ENCODE measurements at places on chromosomes 4 and X.

DNA sequence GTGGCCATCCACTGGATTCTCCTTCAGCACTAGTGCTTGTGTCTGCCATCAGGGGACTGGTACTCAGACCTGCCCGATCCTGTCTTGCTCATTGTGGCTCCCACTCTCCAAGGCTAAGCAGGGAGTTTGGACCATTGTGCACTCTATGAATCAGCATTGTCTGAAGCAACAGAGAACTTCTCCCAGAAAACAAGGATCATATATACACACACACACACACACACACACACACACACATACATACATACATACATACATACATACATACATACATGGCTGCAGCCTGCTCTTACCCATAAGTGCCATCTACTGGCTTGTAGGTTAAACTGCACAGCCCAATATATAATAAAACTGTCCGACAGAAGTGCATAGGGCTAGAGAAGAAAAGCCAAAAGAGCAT, 345.3 kb upstream of the LCORL start:
- peak; percentile 55 for DNase-seq

DNA sequence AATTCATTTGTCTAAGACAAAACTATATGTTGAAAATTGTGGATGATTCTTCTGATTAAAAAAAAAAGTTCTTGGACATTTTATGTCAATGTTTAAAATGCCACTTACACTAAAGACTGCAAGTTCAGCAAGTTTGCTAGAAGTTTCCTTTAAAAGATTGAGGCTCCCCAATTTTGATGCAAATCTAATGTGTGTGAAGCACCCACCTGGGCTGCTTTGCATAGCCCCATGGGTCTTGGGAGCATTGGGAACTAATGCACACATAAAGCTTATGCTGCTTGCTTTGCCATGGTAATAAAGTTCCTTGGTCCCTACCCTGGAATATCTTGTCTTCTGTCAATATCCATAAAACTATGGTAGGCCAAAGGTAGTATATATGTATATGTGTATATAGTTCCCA, 725.9 kb upstream of the GRID2 start:
- no peak for DNase-seq

- DNase-seq = no peak
Measured at GRCh38 chrX:30812326-30812725, 76.7 kb downstream of the TAB3 start.

GRCh38 chrX:29662759-29663503, 552.4 kb upstream of the MAGEB2 start:
- DNase-seq = no peak

DNA sequence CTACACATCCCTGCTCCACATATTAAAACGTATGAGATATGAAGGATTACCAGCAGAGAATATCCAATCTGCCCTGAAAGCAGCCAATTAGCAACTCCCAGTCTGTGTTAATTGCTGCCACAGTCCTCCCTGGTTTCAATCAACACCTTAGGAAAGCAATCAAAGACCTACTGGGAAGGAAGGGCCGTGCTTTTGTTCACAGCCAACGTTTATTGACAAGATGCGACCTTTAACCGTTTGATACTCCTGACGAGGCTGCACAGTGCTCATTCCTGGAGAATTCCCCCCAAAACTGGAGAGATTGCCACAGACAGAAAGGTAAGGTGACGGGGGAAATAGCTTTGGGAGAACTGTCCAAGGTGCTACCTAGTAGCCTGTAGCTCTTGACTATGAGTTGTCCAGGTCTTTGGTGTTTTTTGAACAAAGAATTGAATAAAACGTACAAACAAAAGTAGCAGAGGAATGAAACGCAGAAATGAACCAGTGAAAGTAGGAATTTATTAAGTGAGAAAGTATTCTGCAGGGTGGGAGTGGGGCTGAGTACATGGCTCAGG, 596.5 kb downstream of the NLGN4X start:
- no peak for DNase-seq

GRCh38 chr4:163662768-163663167, 168.3 kb downstream of the TMA16 start:
- no peak for DNase-seq

DNA sequence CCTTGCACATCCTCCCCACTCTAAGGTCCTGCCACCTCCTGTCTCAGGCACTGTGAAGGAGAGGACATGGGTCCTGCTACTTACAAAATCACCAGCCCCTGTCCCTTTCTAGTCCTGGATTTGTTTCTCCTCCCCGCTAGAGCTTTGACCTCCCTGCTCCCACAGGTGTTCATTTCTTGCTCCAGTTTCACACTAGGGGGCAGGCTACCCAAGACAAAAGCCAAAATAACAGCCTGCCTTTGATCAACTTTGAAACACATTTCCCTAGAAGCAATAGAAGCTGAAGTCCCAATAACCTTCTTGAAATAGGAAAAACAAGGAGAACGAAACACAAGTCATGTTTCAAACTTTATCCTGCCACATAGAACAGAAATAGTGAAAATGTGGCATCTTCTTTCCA, 164.4 kb downstream of the QDPR start:
- DNase-seq = peak; percentile 2

- no peak for DNase-seq
Measured at GRCh38 chr4:20181926-20182325, 69.8 kb upstream of the SLIT2 start.

- peak; percentile 59 for DNase-seq
Measured at GRCh38 chr4:140753329-140753728, 2.9 kb downstream of the TBC1D9 start.

DNA sequence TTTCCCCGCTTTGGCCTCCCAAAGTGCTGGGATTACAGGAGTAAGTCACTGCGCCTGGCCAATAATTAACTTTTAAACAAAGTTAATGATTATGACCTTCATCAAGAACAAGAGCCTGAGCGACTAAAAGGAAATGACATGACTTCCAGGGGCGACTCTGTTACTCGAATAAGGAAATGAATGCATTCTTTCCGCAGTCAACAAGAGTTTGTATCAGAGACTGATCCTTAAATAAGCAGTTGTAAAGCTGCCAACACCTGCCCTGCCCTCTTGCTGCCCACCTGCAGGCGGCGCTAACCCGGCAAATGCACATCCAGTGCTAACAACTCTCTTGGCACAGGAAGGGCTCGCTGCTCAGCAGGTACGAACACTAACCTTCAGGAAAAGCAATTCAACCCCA, 27.3 kb downstream of the WDR1 start:
- no peak for DNase-seq

GRCh38 chrX:117707948-117708743, 408.5 kb downstream of the KLHL13 start:
- no peak for DNase-seq

DNA sequence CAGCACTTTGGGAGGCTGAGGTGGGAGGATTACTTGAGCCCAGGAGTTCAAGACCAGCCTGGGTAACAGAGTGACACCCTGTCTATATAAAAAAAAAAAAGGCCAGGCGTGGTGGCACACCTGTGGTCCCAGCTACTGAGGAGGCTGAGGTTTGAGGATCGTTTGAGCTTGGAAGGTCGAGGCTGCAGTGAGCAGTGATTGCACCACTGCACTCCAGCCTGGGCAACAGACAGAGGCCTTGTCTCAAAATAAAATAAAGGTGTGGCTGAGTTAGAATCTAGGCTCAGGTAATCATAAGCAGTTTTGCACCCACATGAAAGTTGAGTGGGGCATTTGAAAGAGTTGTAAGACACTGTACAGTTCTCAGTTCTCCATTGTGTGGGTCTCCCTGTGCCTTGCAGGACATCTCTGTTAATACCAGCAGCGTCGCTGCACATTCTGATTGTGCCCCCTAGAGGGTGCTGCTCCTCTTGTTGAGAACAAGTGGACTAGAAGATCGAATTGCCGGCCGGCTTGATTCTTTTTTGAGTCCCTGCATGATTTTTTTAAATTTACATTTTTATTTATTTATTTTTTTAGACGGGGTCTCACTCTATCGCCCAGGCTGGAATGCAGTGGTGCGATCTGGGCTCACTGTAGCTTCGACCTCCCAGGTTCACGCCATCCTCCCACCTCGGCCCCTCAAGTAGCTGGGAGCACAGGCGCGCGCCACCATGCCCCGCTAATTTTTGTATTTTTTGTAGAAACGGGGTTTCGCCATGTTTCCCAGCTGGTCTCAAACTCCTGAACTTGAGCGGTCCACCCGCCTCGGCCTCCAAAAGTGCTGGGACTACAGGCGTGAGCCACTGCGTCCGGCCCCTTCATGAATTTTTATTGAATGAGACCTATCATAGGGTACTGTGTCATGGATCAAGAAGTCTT, 73.6 kb upstream of the RBMX start:
- peak; percentile 81 for DNase-seq

DNA sequence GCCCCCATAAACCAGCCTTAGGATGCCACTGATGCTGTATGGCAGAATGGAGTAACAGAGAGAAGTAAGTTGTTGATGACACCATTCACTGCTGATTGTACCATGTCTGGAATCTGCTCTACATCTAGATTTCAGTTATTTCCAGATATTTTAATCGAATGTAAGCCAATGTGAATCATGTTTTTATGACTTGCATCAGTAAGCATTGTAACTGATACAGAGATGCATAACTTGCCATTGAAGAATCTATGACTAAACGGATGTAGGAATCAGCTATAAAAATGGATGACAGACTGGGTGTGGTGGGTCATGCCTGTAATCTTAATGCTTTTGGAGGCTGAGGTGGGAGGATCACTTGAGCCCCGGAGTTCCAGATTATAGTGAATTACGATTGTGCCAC, 161.0 kb upstream of the GATB start:
- no peak for DNase-seq

DNA sequence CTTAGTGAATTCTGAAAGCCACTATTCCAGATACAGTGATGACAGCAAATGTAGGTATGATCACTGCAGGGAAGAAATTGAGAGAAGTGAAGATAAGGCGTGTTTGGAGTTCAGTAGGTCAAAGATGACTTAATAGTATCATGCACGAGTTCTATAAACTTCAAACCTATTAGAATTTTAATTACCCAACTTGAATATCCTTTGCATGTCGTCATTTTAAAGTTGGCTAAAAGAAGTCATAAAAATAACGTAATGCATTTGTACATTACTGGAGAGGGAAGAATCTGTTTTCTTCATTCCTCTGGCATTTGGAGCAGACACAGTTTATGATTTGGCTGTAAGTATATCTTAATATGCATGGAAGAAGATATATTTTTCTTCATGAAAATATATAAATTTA, 68.6 kb upstream of the MXRA5 start:
- no peak for DNase-seq

GRCh38 chr4:155578219-155578618, 88.4 kb upstream of the GUCY1A1 start:
- DNase-seq = no peak

GRCh38 chrX:72461766-72462165, 110.9 kb downstream of the HDAC8 start:
- DNase-seq = no peak

GRCh38 chr4:24601121-24601520, 16.8 kb upstream of the DHX15 start:
- DNase-seq = no peak
